Cortex of kidney (tissue), 1 donor: ENCODE measurements at places on chromosomes 3 and 15.

GRCh38 chr3:138404121-138404520 lies 30.3 kb upstream of the ESYT3 start:
- no peak for DNase-seq

- DNase-seq: no peak
Observed at GRCh38 chr3:13495351-13495813, 15.3 kb downstream of the HDAC11 start.

DNA sequence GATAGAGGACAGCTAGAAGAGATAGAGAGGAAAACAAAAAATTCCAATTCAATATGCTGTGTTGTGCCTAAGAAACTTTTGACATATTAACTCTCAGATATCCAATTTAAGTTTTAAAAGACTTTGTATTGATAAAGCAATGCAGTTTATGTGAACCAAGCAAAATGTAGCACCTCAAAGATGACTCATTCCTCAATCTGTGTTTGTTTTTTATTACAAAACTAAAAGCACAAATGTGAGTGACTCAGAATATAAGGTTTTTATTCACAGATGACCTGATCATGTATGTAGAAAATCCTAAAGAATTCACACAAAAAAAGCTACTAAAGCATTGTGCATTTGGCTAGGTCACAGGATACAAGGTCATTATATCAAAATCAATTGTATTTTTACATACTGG lies 11.1 kb downstream of the HCLS1 start:
- DNase-seq: no peak

DNA sequence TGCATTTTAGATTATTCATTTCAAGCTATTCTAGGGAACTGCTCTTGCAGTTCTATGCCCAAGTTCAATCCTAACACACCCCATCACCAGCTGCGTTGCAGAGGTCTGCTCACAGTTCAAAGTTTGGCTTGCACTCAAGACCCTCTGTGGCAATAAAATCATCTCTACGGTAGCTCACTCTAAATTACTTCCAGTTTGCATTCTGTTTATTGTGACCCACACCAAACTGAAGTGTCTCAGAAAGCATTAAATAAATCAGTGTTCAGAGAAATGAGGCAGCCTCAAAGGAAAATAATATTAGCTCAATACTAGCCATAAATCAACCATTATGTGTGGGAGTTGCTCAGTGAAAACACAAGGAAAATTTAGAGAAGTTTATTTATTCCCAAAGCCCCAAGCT lies 250.3 kb downstream of the MAGI1 start:
- DNase-seq: no peak

GRCh38 chr3:98901119-98901391 lies 440 bp downstream of the DCBLD2 start:
- no peak for DNase-seq

- no peak for DNase-seq
Observed at GRCh38 chr3:45082142-45082538, 56.0 kb downstream of the CLEC3B start.

GRCh38 chr15:78931439-78932257 lies 13.2 kb downstream of the CTSH start:
- no peak for DNase-seq

GRCh38 chr3:191026746-191027145 lies 164.3 kb upstream of the GMNC start:
- DNase-seq: no peak

- no peak for DNase-seq
Observed at GRCh38 chr15:35349916-35350315, 196.0 kb downstream of the DPH6 start.

DNA sequence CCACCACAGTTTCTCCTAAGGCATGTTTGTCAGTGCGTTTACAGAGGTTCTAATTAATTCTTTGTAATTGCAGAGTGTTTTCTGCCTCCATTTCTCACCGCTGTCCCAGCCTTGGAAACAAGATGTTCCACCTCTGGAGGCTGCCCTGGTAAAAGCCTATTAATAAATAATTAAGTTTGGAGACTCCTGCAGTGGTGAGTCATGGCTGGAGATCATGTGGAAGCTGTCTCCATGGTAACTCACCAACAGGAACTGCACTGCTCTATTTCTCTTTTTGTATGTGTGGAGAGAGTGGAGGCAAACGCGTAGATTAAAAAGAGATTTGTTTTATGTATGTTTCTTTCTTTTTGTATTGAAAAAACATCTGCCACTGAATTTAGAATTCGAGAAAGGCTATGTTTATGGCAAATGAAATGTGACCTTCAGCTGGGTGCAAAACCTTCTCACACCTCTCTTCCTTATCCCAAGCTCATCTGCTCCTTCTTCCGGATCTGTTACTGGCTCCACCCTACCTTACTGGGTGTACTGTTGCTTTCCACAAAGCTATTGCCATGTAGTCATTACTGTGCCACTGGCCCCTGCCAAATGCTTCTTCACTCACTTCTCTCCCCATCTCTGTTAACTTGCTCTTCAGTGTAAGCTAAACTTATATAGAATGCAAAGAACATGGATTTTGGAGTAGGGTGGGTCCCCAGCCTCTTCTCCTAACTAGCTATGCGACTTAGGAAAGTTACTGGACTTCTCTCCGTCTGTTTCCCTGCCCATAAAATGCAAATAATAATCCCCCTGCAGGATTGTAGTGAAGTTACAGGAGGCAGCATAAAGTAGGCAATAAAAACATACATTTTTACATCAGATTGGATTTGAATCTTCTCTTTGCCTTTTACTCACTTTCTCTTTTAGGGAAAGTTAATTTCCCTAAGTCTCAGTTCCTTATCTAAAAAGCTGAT lies 778.5 kb downstream of the NTRK3 start:
- DNase-seq: no peak

DNA sequence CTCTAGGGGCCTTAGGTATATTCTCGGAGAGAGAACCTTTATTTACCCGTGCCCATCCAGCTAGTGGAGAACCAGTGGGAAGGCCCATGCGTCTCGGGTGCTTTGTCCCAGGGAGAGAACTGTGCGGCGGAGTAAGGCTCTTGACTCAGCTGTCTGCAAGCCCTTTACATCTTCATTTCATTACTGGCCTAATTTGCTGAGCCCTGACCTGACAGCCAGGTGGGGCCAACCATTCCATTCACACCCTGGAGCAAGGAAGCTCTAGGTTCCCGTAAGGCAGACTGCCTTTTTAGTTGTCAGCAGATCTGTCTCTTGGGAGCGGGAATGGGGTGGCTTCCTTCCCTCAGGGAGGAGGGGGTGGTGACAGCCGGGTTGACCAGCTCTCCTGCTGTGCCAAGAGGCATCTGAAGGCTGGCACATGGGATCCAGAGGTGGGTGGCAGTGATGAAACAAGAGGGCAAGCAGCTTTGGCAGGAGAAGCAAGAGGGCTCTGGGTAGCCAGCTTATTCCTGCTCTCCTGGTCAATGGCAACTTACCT lies 36.4 kb downstream of the SV2B start:
- DNase-seq: no peak

GRCh38 chr15:25874379-25874778 lies 11.3 kb upstream of the ATP10A start:
- no peak for DNase-seq

DNA sequence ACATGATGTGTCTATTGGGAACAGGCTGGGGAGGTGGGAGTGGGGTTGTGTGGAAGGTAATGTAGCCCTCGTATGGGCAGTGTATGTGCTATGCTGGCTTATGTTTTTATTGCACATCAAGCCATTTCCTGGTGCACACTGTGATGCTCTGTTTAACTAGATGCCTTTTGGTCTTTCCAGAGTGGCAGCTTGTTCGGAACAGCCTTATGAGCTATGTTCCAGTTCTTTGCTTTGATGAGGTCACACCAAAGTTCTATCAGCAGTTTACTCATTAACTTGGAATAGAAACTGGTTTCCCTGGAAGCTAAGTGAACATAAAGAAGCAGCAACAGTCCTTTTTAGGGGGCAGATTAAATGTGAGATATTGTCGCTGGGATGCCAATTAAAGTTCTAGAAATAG lies 133.9 kb downstream of the DIPK2A start:
- no peak for DNase-seq

DNA sequence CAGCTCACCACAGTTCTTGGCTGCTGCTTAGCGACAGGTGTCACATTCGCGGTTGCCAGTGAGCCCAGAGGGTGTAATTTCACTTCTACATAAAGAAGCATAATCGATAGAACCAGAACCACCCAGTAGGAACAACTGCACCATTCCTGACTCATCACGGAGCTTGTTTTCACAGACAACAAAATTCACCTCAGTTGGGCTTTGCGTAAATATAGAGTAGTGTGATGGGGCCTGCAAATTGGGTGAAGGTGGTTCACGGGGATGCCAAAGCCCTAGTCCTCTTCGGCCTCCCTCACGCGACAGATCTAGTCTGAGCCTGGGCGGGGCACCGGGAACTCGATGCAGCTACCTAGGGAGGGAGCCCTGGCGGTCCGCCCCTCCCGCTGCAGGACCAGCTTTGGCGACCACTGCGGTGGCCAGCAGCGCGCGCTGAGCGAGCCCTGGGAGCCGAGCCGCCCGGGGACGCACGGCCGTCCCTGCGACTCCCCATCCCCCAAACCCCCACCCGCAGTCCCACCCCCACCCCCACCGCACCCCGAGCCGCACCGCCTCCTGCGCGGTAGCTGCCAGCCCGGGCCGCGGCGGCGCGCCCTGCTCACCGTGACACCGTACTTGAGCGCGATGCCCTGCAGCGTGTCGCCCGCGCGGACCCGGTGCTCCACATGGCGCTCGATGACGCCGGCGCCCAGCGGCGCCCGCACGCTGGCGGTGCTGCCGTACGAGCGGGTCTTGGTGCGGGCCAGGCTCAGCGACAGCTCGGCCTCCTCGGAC lies 519 bp downstream of the LYSMD2 start:
- no peak for DNase-seq

DNA sequence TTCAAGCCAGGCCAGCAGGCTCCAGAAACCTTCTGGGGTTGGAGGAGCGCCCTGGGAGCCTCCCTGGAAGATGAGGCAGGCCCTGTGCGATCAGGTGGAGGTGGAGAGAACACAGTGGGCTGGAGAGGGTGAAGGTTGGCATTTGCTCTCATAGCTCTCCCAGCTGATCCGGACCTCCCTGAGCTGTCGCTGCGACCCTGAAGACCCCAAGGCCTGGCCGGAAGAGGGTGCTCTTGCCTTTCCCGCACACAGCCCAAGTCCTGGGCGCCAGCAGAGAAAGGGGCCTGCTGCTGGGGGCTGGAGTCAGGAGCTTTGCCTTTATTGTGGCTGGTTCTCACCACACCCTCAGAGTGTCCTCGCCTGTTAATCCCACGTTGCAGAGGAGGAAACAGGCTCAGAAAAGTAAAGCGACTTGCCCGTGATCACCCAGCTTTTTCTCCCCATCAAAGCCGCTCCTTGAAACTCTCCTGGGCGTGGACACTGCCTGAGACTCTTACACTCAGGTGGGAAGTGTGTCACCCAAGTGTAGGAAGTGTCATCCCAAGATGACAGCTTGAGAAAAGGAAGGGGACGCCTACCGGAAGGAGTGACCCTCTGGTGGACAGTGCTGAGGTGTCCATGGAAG lies 8.6 kb upstream of the RPL29 start:
- no peak for DNase-seq

GRCh38 chr3:141556034-141556433 lies 69.2 kb downstream of the RASA2 start:
- no peak for DNase-seq

DNA sequence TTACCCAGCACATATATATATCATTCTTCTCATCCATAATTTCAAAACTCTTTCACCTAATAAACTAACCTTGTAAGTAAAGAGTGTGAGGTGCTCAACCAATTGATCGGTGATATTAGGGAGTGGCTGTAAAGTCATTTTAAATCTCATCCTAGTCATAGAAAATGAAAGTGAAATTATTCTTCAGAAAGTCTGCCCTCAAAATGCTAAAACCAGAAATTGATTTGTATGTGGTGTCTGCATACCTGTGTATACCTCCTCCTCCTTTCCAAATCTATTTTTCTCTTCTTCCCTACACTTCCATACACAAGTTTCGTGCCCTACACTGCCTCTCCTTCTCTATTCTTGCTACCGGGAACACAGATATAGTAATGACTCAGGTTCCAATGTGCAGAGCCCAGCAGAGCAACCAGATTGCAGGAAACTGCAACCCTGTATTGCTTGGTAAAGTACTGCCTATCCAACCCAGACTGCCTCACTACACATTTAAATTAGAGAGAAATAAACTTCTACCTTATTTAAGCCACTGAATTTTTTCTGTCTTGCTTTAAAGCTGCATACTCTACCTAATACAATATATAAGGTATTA lies 7.4 kb upstream of the TBC1D5 start:
- DNase-seq: no peak

- DNase-seq: no peak
Observed at GRCh38 chr3:138468886-138469285, 34.5 kb downstream of the ESYT3 start.

DNA sequence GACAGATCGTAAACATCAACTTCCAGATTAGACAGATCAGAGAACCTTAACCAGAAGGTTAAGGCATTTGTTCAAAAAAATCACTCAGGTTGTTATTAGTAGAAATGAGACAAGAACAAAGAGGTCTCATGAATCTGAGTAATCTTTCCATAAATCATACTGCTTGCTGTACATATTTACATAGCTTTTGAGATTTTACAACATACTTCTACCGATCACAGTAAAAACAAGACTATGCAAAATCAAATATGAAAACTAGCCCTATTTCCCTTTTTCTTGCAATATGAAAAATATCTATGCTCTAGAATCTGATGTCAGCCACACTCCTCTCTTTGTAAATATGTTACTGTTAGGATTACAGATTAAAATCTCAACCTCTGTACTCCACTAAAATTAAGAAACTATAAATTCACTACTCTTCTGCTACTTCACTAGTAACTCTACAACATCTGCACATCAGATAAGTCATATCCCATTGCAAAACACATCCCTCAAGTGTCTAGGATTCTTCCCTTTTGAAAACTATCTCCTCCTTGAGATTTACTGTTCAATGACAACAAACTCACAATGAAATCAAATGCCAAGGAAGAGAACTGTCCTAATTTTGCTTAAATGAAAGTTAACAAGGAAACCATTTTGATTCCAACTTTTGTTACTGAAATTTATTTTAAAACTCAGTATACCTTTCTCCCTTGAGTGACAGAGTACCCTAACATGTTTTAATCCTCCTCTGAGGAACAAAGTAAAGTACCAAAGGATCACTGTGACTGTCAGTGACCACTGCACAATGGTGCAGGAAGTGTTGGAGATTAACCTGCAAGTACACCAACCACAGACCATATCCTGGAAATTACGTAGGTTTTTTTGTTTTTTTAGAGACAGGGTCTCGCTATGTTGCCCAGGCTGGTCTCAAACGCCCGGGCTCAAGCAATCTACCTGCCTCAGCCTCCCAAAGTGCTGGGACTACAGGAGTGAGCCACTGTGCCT lies 12.8 kb downstream of the DCUN1D1 start:
- no peak for DNase-seq

DNA sequence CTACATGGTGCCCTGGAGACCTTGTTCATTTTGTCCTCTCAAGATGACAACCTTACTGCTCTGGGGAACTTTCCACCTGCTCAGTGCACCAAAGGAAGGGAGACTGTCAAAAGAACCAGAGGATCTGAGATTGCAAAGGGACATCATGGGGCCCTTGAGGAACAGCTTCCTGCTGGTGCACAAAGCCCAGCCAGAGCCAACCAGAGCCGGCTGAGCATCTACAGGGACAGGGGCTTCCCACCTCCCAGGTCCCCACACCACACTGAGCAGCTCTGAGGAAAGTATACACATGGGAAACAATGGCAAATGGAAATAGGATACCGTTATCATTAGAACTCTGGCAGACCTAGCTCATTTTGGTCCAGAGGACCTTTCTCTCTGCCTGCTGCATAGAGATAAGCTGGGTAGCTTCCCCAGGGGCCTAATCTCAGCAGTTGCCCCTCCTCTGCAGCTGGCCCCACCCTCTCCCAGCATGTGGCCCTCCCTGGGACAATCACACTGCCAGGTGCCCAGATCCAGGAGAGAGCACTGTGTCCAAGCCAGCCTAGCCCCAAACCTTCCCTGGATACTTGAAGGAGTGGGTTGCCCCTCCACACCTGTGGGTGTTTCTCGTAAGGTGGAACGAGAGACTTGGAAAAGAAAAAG lies 123.4 kb upstream of the PRR20G start:
- DNase-seq: no peak
